ENCODE measurements at places on chromosomes 6 and 20. TPM values are rescaled to one million over a fixed set of nuclear protein-coding genes. Genes with fewer than 3 reads are reported as not detected.

PRICKLE4 gene
- total RNA-seq: 2.6 TPM

BTN1A1 gene
- not detected for total RNA-seq

FOXF2 gene
- total RNA-seq: 0.11 TPM

OPN5 gene
- not detected for total RNA-seq

DYNLRB1 gene
- total RNA-seq: 159 TPM

HDGFL1 gene
- not detected for total RNA-seq

PAX1 gene
- total RNA-seq: not detected

HLA-DQB2 gene
- total RNA-seq: not detected

GTPBP2 gene
- total RNA-seq: 63.0 TPM

C4B gene
- 3.5 TPM for total RNA-seq

PKHD1 gene
- total RNA-seq: 0.20 TPM

- DNase-seq: no peak
Observed at GRCh38 chr6:126180585-126180984, 159.3 kb upstream of the CENPW start.

GRCh38 chr20:61821735-61822134 is 243.9 kb downstream of the TAF4 start:
- no peak for DNase-seq

- peak; percentile 20 for DNase-seq
Observed at GRCh38 chr6:167768471-167769215, 58.1 kb upstream of the AFDN start.

- DNase-seq: no peak
Observed at GRCh38 chr6:12151433-12151820, 138.7 kb upstream of the EDN1 start.

GRCh38 chr6:10901770-10902169 is 14.9 kb downstream of the SYCP2L start:
- DNase-seq: no peak

DNA sequence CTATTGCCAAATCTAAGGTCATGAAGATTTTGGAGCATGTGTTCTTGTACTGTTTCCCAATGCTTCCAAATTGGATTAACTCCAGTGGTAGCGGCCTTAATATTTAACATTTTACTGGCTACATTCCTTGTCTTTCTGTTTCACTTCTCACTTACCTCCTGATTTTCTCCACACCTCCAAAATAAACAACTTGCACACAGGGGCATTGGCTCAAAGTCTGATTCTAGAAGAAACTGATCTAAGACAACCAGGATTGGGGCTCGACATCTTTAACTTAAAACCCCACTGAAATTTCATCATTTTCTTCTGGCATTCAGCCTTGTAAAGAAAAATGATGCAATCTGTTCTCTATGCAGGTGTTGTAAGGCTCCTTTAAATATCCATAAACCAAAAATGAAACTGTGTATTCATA is 557.9 kb upstream of the ID4 start:
- no peak for DNase-seq

DNA sequence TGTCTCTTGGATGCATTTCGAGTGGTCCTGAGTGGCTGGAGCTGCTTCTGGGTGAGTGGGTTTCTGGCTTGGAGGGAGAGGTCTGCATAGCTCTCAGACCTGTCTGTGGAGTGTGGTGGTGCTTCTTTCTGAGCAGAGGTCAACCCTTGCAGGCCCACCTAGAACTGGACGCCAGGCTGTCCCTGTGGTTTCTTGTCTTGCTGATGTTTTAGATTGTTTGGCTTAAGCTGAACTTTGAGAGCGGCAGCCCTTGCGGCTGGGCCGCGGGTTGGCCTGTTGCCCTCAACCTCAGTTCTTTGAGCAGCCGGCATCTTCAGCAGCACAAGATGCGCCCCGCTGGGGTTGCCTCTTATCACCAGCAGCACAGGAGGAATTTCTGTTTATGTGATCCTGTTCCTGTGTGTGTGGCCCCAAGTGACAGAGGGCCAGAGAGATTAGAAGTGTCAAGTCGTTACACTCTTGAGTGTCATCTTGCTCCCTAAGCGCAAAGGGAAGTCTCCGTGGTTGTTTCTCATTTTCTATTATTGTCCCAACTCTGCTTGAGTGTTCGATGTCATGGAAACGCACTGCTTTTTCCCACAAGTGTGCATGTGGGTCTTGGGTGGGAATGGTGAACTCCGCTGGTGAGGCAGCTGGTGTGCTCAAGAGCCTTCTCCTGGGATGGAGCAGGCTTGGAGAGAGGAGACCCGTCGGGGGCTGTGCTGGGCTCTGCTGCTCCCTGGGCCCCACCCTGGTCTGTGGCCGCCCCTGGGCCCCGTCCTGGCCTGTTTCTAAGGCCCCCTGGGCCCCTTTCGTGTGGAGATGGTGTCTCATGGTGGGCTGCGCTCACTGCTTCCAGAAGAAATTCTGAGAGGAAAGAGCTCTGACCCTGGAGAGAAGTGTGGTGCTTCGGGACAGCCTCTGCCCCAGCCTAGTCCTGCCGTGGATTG is 20.1 kb upstream of the SLC22A1 start:
- DNase-seq: no peak

- no peak for DNase-seq
Observed at GRCh38 chr6:94196891-94197290, 777.5 kb upstream of the EPHA7 start.

- DNase-seq: no peak
Observed at GRCh38 chr6:125431971-125432370, 130.2 kb upstream of the HDDC2 start.

- DNase-seq: no peak
Observed at GRCh38 chr20:8860011-8860495, 208.8 kb upstream of the PLCB4 start.

DNA sequence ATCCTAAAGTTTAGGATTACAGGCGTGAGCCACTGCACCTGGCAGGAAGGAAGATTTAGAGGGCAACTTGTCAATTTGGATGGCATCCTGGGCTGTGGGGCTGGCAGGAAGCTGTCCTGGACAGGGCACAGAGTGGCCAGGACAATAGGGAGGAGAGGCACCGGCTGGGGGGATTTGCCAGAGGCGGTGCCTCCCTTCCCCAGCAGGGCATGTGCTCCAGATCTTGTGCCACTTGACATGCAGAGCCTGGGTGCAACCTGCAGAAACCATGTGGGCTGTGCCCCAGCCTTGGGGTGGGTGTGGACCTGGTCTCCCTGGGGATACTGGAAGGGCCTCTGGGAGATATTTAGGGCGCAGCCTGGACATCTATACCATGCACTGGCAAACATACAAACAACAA is 58.6 kb upstream of the EEF1A1 start:
- DNase-seq: peak; percentile 71

DNA sequence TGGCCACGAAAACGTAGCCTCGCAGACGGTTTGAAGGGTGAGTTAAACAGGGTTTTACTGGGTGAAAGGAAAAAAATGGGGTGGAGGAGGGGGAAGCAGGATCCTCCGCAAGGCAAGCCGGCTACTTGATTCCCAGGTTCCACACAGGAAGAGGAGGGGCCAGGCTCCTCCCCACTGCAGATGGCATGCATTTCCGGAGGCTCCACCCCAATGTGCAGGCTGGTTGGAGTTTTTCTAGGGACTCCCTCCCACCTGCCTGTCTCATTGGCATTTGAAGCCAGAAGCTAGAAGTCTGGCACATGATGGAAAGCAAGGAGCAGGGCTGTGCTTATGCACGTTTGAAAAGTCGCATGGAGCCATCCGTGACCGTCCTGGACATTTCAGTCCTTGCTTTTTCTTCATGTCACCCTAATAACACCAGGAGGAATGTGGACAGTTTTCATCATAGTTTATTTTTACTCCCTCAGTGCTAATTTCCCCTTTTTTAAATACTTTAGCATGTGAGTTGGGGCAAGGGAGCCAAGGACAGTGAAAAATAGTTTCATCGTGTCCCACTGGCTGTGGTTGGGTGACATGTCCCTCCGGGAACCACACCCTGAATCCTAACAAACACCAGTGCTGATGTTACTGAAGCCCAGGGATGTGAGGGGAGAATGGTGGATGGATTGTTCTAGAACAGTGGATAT is 100.1 kb upstream of the INSM1 start:
- peak; percentile 64 for DNase-seq

DNA sequence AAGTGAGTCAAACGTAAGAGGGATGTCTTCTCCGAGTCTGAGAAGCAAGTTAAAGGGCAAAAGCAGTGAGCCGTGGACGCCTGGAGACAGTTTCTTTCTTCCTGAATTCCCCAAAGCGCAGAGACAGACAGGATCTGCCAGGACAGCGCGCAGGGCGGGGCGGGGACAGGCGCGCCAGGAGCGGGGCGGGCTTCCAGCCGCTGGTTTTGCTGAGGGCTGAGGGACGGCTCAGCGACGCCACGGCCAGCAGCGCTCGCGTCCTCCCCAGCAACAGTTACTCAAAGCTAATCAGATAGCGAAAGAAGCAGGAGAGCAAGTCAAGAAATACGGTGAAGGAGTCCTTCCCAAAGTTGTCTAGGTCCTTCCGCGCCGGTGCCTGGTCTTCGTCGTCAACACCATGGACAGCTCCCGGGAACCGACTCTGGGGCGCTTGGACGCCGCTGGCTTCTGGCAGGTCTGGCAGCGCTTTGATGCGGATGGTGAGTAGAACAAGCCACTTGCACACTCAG is at the start of gene SCGN:
TSS of gene SCGN (plus strand) at position 209 of the 509 bp plus-strand sequence. CDS start at position 398, 189 bp downstream.
- peak; percentile 96 for DNase-seq

GRCh38 chr6:30548375-30548774 is 7.9 kb downstream of the GNL1 start:
- DNase-seq: no peak

DNA sequence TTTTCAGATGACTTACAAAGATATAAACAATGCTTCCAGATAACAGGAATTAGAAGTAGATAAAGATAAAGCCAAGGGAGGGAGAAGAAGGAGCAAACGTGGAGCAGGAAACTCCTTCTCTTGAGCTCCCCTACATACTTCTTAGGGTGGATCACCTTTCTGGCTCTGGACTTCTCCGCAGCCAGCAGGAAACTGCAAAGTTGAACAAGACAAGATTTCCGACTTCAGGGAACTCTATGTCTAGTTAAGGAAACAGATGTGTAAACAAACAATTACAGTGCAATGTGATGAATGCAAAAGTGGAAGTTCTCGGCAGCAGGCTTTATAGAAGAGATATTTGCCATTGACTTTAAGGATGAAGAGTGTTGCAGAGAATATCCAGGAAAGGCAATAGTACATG is 134.0 kb upstream of the MARCKS start:
- no peak for DNase-seq

DNA sequence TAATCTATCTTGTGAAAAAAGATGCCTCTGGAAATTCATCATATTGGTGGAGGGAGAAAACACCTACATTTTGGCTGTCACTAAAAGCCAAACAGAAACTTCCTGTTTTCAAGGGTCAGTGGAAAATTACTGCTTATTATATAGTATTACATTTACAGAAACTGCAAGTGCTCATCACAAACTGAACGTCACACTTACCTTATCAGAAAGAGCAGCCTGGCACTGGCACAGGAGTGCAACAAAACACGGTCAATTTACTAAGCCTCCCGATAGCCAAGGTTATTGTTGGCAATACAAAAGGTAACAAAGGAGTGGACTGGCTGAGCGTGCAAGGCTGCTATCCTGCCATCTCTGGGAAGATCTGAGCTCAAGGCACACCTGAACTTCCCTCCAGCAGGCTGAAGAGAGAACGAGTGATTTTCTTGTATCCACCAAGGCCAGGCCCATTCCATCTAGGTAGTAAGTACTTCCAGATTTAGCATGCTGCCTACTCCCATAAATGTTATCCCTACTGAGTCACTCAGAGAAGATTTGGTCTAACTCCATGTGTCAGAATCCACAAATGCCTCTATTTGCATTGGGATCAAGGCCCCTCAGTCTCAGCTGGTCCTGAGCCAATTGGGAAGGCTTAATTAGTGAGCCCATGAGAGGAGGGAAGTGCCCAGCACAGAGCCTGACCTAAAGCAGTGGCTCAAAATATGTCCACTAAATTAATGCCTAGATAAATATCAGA is 399.8 kb downstream of the BTBD9 start:
- peak; percentile 44 for DNase-seq

- no peak for DNase-seq
Observed at GRCh38 chr6:138972226-138972665, 15.8 kb downstream of the REPS1 start.

GRCh38 chr20:3890398-3890751 is 1.2 kb downstream of the PANK2 start:
- no peak for DNase-seq

DNA sequence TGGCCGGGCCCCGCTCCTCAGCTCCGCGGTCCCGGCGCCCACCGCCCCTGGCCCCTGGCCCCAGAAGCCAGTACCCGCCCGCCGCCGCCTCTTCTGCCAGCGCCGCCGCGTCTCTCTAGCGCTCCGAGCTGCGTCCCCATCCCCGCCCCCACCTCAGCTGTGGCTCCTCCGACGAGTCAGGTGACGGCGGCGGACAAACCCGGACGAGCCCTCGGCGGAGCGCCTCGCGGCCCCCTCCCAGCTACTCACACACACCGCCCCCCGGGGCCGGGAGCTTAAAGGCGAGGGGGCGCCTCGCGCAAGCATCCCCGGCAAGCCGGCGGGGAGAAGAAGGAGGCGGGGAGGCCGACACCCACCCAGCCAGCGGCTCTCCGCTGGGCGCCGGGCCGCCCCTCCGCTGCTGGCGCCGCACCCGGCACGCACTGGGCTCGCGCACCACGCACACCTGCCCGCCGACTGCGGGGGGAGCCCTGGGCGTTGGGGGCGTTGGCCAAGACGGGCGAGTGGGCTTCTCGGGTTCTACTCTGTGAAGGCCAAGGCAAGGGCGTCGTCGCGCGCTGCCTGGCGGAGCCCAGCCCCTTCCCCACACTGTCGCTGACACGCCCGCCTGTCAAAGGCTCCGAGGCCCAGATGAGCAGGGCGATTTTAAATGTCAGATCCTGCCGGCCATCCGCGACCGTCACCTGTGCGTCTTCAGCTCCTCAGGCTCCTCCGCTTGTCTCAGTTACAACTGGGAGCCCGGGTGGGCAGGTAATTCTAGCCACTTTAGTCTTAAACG is at the start of gene SNAP91:
TSS of gene SNAP91 (minus strand) at position 132 of the 778 bp plus-strand sequence. CDS start 1,174 bp downstream, outside the sequence.
- peak; percentile 93 for DNase-seq

GRCh38 chr6:25122001-25122400 is 157.2 kb upstream of the CARMIL1 start:
- DNase-seq: no peak

- peak; percentile 57 for DNase-seq
Observed at GRCh38 chr6:11013721-11014070, 30.4 kb downstream of the ELOVL2 start.

- DNase-seq: peak; percentile 72
Observed at GRCh38 chr6:55069132-55069781, 105.1 kb upstream of the HCRTR2 start.

DNA sequence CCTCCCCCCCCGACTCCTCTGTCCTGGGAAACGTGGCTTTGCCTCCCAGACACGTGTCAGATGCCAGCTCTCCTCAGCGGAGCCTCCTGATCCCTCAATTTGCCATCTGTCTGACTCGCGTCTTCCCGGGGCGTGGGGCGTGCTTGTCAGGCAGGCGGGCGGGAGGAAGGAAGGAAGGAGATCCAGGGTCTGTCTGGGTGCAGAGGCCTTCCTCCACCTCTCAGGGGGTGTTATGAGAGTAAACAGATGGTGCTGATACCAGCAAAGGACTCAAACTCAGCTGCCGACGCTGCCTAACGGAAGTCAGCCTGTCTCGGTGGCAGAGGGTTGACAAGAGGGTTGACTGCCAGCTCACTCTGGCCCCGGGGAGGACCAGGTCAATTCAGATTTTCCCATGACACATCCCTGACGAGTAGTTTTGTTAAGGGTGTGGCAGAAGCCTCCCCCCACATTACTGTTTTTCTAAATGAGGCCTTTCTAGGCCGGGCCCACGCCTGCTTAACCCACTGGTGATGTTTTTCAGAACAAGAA is 17.0 kb downstream of the UQCC2 start:
- DNase-seq: no peak
